ENCODE measurements at places on chromosomes 5 and 9.
A peak's percentile ranks its signal among the peaks of the same experiment; 100 is the strongest.

DNA sequence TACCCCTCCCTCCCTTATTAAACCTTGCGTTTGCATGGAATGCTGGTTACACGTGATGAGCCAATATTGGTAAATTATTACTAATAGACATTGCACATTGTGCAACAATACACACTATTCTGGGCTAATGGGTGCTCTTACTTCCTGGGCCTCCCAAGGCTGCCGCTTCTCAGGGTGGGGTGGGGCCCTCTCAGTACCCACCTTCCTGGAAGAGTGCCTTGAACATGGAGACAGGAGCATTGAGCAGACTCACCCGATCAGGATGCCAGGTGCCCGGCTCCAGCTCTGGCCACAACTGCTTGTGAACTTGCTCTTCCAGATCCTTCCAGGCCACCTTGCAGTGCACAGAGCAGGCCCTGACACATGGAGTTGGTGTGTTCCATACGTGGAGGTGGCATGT lies 24.7 kb upstream of the CEP72 start:
- DNase-seq = no peak

DNA sequence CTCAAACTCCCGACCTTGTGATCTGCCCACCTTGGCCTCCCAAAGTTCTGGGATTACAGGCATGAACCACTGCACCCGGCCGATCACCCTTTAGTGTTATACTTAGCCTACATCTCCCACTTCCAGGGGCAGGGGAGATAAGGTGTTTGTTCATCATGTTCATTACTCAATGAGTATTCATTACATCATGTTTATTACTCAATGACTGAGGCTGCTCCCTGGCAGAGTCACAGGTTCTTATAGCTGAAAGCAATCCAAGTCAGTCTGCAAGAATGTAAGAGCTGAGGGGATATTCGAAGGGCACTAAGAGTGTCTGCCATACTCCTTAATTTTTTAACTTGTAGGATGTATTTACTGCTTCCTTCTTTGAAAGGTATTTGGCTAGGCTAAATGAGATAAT lies 214.2 kb downstream of the SPATA31D1 start:
- DNase-seq = no peak

DNA sequence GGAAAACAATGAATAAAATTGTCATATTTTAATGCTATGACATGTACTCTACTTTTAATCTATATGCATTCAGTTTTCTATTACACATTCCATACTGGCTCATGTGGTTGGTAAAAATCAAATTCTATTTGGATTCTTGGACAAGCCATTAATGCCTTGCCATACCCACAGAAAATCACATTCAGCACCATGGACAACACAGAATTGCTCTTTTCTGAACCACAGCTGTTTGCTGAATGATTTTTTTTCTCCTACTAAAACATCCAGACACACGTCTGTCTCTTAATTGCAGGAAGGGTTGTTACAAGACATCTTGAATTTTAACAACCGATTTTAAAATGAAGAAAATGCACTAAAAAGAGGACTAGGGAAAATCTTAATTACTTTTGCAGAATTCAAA lies 675.6 kb downstream of the BRINP1 start:
- DNase-seq = no peak

GRCh38 chr5:58040846-58041245 lies 419.0 kb downstream of the PLK2 start:
- peak; percentile 0 for DNase-seq

DNA sequence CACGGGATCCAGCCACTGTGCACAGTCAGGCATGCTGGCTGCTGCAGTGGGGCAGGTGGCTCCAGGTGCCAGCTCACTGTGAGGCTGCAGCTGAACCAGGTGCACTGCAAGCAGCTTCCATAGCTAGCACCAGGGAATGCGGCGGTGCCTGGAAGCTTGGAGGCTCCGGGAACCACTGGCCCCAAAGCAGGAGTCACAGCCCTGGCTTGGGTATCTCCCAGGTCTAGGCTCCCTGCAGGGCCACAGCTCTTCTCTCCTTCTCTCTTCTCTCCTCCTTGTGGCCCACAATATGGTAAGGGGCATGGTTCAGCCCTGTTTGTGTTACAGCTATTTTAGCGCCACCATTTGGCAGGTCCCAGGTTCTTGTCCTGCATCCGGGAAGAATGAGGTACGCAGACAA lies 6.7 kb upstream of the MTMR12 start:
- no peak for DNase-seq

- peak; percentile 88 for DNase-seq
These were observed 70.0 kb downstream of the KLHL3 start for GRCh38 chr5:137665678-137666460.

DNA sequence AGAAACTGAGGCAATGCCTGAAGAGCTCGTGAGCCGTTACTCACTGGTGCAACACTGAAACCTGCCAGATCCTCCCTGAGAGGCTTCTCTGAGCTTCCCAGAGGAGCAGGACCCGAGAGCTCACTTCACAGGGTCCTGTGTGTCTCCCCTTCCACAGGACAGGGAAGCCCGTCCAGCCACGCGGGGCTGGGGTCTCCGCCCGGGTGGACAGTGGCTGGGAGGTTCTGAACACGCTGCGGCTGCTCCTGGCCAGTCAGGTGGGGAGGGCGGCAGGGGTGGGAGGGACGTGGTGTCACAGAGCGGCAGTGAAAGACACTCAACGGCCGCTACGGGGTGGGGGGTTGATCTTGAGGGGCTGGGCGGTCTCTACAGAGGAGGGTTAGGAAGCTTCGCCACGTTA lies 290 bp upstream of the ZDHHC11 start:
- DNase-seq = no peak

- DNase-seq = no peak
These were observed 84.9 kb downstream of the ADAMTS12 start for GRCh38 chr5:33806738-33807442.

- DNase-seq = no peak
These were observed 466.9 kb upstream of the ARRDC3 start for GRCh38 chr5:91850031-91850430.

DNA sequence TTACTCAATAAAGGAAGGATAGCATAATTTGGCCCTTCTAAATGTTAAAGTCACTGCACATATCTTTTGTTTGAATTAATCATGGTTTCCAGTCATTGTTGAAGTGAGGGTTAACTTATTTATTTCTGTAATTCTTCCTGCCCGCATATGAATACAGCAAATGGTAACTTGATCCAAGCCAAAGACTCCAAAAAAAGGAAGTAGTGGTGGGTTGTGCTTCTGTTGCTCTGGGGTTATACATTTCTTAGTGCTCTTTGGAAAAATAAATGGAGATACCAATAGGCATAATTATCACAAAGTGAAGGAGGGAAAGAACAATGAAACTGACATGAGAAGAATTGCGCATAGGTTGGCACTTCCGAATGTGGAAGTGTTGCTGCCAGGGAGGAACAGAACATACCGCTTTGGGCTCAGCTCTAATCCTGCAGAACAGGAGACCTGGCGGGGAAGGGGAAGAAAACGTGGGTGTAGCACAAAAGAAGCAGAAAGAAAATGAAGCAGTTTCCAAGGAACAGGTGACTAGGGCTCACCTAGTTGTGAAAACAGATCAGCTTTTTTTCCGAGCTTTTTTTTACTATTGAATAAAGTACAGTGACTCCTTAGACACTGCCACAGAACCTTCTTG lies 69.7 kb upstream of the TAF11L2 start:
- no peak for DNase-seq

DNA sequence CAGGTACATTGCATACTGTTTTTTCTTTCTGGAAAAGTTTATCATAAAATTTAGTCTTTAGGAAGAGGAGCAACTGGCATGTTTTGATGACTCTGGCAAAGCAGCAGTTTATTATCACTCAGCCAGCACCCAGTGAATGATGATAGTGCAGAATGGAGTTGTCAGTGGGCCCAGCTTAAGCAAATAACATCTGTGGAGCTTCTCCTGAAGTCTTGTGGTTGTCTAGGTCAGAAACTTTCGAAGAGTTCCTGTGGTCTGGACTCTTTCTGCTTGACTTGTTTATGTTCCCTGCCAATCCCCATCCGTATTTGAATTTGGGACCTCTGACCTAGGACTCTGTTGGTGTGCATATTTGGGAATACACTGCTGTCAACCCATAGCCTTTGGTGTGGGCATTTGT lies 38.1 kb upstream of the C5orf47 start:
- DNase-seq = no peak

GRCh38 chr9:137454597-137455358 lies 4.4 kb downstream of the NSMF start:
- peak; percentile 39 for DNase-seq

GRCh38 chr5:8577792-8578191 lies 708.8 kb downstream of the MTRR start:
- DNase-seq = no peak

GRCh38 chr9:86202338-86202882 lies 57.0 kb downstream of the C9orf153 start:
- DNase-seq = peak; percentile 84

- no peak for DNase-seq
These were observed 112.5 kb upstream of the EMB start for GRCh38 chr5:50553560-50553984.

DNA sequence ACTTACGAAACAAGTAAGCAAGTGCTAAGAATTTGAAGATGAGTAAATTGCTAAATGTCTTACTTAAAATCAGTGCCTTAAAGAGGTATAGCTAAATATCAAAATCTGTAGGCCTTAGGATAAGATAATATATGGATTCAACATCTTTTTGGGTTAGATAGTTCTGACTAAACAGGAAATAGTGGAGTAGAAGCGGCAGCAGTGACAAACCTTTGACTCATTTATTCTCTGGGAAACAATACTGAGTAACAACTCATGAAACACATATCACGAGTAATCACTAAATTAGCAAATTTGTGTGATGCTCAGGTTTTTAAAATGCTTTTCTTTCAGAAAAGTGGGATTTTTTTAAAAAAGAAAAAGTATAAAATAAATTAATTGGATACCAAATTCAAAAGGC lies 762.1 kb upstream of the TYRP1 start:
- no peak for DNase-seq

- no peak for DNase-seq
These were observed 42.9 kb upstream of the SPTLC1 start for GRCh38 chr9:92158097-92158601.

- no peak for DNase-seq
These were observed 193.3 kb downstream of the NTRK2 start for GRCh38 chr9:84862810-84863287.

GRCh38 chr9:133515240-133515610 lies 9.5 kb downstream of the MYMK start:
- DNase-seq = no peak

DNA sequence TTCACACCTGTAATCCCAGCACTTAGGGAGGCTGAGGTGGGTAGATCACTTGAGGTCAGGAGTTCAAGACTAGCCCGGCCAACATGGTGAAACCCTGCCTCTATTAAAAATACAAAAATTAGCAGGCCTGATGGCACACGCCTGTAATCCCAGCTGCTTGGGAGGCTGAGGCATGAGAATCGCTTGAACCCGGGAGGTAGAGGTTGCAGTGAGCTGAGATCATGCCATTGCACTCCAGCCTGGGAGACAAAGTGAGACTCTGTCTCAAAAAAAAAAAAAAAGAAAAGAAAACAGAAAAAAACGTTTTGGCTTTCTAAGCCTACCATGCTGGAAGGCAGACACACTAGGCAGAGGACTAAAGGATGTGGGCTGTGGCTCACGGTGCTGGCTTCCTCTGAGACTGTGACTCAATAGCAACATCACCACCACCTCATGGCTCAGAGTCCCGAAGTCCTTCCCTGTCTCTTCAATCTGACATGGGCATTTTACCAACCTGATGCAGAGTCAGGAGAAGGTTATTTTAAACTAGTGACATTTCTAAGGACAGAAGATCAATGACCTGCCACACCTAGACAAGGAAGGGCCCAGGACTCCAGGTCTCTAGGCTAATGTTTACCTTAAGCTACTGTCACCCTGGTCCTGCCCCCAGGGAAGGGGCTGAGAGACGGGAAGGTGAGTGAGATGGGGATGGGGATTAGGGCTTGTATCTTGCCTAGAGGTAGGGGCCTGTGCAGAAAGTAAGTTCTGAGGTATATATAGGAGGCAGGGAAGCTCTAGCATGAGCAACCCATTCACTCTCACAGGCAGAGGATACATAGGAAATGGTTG lies 3.7 kb downstream of the ECSCR start:
- peak; percentile 68 for DNase-seq

DNA sequence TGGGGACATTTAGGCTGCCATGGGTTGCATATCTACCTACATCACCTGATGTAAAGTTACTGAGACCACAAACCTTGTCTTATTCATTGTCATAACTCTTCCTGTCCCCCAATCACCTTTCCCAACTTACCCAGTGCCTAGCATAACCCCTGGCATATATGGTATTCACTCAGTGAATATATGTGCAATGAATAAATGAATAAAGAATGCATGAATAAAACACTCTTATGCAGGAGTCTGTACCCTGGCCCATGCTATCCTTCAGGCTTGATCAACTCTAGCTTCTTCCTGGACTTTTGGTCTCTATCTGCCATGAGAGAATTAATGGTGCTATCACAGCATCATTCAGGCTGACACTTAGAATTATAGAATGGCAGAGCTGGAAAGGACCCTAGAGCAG lies 285.2 kb downstream of the SMARCA2 start:
- no peak for DNase-seq

DNA sequence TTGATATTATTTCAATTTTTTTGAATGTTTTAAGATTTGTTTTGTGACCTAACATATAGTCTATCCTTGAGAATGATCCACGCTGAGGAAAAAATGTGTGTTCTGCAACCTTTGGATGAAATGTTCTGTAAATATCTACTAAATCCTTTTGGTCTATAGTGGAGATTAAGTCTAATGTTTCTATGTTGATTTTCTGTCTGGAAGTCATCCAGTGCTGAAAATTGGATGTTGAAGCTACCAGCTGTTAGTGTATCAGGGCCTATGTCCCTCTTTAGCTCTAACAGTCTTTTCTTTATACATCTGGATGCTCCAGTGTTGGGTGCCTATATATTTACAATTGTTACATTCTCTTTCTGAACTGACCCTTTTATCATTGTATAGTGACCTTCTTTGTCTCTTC lies 422.3 kb downstream of the TMEM232 start:
- no peak for DNase-seq

DNA sequence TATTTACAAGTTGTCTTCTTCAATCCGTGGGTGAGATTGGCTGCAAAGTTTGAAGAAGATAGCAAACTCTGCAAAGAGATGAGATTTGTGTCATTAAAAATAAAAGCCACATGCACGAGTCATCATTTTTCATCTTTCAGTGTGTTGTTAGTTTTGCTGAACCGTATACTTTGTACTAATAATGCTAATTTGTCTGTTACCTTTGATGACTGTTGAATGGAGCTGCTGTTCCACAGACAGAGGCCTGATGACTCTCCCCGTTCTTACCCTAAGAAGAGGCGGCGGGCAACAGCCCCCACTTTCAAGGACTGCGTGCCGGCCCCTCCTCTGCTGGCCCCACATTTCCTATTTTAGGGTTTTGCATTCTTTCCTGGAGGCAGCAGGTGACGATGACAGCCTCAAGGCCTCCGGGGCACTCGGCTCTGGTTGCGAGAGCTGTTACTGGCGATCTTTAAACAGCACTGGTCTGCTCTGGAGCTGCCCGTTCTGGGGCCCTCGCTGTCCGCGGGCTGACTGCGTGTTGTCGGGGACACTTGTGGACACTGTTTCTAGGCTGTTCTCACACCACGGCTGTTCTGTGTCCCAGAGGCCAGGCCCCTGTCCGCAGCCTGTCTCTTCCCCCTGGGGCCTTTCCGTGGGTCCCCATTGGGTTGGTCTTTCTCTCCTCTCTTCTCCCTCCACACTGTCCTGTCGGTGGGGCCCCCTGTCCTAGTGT lies 35.1 kb downstream of the NDUFS6 start:
- DNase-seq = no peak

GRCh38 chr5:76590027-76590426 lies 33.2 kb downstream of the F2RL2 start:
- DNase-seq = no peak

All from hematopoietic multipotent progenitor cell treated with erythropoietin and hydrocortisone succinate and interleukin-3 and kit ligand, for 6 days (in vitro differentiated cells).